Adrenal gland (tissue), 19 donors: ENCODE measurements at places on chromosomes 5 and 9.

GRCh38 chr5:176736931-176737745 lies 73.2 kb upstream of the UNC5A start:
- DNase-seq = peak; percentile 80

DNA sequence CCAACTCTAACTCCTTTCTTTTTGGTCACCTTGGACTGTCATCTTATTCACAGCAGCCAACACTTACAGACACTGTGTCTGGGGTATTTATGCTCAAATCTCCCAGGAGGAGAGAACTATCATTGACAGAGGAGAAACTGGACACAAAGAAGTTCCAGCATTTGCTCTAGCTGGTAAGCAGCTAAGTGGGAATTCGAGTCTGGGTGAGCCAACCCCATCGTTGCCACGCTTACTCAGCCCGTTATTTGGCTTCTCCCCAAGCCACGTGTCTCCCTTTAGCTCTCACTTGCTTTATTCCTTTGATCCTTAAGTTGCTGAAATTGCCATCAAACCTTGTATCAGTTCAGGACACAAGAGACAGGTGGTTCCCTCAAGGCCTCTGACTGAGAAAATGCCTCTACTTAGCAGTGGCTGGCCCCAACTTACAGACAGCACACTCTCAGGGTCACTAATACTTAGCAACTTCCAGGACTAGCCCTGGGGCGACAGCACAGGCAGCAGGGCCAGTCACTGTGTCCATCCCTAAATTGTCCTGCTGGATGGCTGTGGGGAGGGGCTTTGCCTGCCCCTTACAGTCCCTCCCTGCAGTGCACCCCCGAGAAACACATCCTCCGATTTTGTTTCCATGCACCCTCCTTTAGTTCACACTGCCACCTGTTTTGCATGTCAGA lies 1.4 kb downstream of the SLC36A2 start:
- DNase-seq = peak; percentile 23

- no peak for DNase-seq
These were observed 54.5 kb upstream of the GARNL3 start for GRCh38 chr9:127209948-127210640.

- no peak for DNase-seq
These were observed 605.4 kb downstream of the PTPRD start for GRCh38 chr9:10007356-10007755.

DNA sequence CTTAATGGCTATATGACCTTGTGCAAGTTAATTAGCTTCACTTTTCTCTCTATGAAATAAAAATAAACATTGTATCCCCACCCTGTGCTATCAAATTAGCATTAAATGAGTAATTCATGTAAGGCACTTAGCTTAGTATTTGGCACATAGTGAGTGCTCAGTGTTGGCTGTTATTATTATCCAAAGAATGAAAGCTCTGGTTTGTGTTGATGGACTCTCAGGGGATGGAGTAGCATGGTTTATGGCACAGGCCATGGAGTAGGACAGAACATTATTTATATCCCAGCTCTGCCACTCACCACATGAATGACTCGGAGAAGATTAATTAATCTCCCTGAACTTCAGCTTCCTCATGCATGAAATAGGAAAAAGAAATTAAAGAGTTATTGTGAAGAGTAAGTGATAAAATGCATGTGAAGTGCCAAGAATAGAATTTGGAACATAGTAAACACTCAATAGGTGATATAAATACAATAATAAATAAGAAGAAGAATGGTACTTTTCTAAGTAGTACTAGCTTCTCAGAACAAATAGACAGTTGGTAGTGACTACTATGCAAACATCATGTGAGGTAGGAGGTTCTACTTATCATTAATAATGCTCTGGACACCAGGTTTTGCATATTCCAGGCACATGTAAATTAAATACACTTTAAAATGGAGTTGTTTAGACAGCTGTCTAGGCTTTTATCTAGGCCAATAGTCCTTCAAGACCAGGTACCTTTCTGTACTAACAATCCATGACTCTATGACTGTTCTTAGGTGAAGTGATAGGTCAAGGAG lies 146.4 kb downstream of the GRIA1 start:
- DNase-seq = no peak
